ENCODE measurements at places on chromosomes 6 and 20.

GRCh38 chr20:37225146-37225545 lies 36.5 kb downstream of the GHRH start:
- DNase-seq: no peak

- no peak for DNase-seq
Measured at GRCh38 chr20:1171461-1172093, 13.2 kb downstream of the TMEM74B start.

DNA sequence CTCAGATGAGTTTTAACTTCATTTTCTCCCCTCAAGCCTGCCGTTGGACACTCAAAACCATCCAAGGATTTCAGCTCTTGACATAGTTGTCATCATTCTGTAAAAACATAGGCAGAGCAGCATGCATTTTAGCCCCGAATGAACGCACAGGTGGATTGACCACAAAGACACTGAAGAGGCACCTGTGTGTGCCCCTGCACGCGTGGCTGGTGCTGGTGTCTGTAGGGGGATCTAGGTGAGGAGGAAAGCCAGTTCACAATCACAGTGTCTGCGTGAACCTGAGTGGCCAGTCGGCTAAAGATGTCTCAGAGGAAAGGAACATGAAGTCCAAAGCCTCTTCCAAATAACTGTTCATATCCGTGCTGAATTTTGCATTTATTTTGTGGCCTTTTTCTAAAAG lies 309.2 kb downstream of the QKI start:
- no peak for DNase-seq

DNA sequence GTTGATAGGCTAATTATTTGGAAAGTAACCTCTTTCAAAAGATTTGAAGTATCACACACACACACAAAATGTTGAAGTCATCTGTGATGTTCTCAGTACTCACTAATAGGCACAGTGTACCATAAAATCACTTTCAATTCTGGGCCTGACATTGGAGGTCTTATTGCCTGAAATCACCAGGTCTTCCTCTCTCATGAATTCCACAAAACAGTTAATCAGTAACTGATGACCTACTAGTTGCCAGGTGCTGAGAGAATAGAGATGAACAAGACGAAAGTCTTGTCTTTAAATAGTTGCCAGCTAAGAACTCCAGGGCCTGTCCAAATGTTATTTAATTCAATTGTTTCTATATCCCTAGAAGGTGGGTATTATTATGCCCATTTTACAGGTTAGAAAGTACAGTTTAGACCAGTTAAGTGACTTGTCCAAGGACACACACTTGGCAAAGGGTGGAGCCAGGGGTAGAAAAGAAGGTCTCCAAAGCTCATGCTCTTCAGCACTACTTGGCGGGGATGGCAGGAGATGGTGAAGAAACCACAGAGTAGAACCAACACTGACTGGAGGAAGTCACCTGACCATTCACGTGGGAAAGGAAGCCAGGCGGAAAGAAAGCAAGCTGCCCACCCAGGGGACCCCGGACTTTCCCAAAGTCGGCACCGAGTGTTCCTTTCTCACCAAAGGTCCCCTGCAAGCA lies 116.4 kb downstream of the KIF6 start:
- no peak for DNase-seq

- no peak for DNase-seq
Measured at GRCh38 chr6:15894973-15895725, 232.3 kb upstream of the DTNBP1 start.

GRCh38 chr6:27250277-27251111 lies 3.0 kb downstream of the PRSS16 start:
- DNase-seq: no peak

Data from activated naive CD4-positive, alpha-beta T cell treated with Interleukin-2 at 50 U/mL for 16 hours (primary cell).